Aorta (tissue), 5 donors: ENCODE measurements at places on chromosomes 16 and 17.

- no peak for DNase-seq
These were observed 54.2 kb upstream of the CDR2 start for GRCh38 chr16:22428654-22429053.

- no peak for DNase-seq
These were observed 60.5 kb downstream of the ADAMTS18 start for GRCh38 chr16:77374384-77374783.

GRCh38 chr16:85245307-85246172 lies 133.3 kb upstream of the CIBAR2 start:
- peak; percentile 76 for DNase-seq

DNA sequence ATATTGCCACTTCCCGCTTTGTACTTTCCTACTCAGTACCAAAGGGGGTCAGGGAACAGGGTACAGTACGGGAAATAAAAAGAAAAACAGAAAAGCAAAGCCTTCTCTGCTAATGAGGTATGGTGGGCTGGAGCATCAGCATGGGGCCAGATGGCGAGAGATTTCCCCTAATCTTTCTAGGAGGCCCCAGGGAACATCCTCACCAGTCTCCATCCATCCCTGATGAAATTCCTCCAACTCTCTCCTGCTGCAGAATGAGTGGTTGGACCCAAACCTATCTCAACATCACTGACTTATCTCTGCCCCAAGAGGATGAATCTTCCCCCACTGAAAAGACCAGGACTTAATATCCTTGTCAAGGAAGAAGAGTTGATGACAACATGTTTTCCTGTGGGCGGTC lies 185.6 kb downstream of the C16orf78 start:
- DNase-seq: no peak

DNA sequence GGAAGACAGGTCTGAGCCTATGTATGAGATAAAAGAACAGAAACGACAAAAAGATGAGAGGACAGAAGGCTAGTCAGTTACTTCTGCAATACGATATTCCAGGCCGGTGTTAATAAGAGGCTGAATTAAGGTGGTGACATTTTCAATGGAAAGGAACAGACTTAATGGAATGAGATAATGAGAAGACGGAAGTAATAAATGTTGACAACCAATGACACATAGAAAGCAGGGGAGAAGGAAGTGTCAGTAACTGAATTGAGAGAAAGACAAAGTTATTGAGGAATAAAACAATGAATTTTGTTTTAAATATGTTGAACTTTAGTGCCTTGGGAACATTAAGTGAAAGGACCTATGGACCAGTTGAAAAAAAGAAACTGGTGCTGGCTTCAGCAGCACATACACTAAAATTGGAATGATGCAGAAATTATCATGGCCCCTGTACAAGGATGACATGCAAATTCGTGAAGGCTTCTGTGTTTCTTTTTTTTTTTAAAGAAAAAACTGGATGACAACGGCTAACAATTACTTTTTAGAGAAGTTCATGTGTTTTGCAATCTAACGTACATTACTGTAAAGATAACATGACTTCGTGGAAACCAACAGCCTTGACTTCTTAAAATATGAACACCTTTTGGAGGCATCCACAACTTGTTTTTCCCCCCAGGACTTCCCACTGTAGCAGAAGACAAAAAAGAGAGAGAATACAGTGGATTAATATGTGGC lies 18.5 kb upstream of the CPD start:
- DNase-seq: no peak

- no peak for DNase-seq
These were observed 28.0 kb downstream of the CRHR1 start for GRCh38 chr17:45812102-45812501.

- DNase-seq: no peak
These were observed 4.8 kb downstream of the SREBF1 start for GRCh38 chr17:17832032-17832363.
